ENCODE measurements at places on chromosomes 1 and 21.

DNA sequence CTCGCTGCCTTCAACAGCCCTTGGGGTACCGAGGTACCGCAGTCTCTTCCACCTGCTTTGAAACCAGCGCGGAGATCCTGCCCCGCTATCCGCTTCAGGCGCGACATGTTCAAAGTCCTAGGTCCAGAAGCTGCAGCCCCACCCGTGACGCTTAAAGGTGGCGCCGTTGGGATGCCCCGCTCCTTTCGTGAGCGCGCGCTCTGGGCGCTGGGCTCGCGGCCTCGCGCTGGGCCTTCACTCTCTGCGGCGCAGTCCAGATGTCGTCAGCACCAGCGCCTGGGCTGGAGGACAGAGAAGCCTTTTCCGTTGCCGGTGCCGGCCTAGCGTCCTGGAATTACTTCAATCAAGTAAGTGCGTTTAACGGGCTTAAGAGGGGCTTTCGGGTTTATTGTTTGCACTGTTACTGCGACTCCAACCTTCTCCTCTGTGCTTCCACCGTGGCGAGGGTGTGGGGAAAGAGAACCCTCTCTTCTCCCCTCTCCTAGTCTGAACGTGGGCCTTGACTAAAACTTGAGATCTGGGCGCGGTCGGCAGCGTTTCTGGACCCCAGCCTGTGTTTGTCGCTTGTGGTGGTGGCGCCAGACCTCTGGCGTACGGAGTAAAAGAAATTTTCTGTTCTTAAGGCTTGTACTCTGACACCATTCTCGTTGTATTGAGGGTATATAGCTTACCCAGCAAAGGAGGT lies at the start of gene LRRC40:
TSS of gene LRRC40 (minus strand) at position 146 of the 685 bp plus-strand sequence. CDS start at position 107, 39 bp downstream.
- DNase-seq = peak; percentile 92

DNA sequence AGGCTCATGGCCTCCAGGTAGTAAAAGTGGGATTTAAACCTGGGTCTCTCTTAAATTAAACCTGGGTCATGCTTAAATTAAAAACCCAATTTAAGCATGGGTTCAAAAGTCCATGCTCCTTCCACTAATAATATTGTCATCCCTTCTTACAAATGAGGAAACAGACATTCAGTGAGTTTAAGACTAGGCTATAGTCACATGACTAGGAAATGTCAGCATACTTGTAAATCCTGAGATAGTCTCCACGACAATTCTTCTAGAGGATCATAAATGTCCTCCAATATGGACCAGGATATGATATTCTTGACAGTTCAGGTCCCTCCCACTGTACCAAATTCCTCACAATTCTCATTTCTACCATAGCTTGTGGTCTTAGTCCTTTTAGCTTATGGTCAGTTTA lies 10.5 kb upstream of the IGFN1 start:
- no peak for DNase-seq

GRCh38 chr21:28789523-28789922 lies 203.2 kb downstream of the LTN1 start:
- no peak for DNase-seq

GRCh38 chr1:228166170-228166936 lies 749 bp downstream of the IBA57 start:
- peak; percentile 43 for DNase-seq

DNA sequence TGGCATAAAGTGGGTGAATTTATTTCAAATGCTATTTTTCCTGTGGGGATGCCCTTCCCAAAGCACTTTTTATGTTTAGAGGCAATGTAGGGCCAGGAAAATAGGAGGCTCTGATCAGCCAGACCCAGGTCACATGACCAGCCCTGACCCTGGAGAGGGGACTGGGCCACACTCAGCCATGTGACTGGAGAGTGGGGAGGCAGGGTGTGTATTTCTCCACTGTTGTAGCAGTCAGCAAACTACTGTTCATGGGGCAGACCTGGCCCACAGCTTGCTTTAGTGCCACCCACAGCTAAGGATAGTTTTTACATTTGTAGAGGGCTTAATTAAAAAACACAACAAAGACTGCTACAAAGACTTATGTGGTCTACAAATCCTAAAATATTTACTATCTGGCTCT lies 153.8 kb downstream of the ACTL8 start:
- DNase-seq = no peak

GRCh38 chr1:26743426-26744059 lies 44.2 kb upstream of the PIGV start:
- DNase-seq = no peak

DNA sequence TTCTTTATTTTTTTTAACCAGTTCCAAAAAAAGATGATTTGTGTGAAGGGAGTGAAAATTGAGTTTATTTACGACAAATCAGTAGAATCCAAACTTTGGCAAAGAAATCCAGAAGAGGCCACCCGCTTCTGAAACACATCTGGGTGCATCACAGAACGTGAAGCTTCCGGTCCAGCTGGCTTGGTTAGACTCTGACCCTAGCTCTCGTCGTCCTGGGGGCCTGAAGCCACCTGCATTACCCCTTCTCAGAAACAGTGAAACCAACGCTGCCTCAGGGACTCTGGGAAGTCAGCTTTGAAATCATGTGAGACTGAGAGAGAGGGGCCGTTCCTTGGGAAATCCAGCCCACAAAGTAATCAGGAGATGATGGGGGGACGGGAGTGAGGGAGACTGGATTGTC lies 21.8 kb downstream of the AJAP1 start:
- no peak for DNase-seq

GRCh38 chr1:11570821-11571380 lies 83.3 kb downstream of the FBXO2 start:
- no peak for DNase-seq

- peak; percentile 18 for DNase-seq
Observed at GRCh38 chr1:241423541-241424479, 66.8 kb upstream of the RGS7 start.

DNA sequence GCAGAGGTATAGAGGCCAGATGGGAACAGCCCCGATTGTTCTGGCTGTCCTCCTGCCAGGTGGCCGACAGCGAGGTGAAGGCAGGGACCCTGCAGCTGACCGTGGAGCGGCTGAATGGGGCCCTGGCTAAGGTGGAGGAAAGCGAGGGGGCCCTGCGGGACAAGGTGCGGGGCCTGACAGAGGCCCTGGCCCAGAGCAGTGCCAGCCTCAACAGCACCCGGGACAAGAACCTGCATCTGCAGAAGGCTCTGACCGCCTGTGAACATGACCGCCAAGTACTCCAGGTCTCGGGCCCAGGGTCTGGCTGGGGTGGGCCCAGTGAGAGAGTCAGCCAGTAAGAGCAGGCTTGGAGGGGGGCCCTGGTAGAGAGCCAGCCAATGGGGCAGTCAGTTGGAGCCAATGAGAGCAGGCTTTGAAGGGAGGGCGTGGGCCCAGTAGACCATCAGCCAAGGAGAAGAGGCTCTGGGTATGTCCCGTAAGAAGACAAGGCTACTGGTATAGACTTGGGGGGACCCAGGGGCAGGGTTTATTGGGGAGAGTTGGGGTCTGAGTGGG lies 11.3 kb downstream of the MFAP2 start:
- no peak for DNase-seq

DNA sequence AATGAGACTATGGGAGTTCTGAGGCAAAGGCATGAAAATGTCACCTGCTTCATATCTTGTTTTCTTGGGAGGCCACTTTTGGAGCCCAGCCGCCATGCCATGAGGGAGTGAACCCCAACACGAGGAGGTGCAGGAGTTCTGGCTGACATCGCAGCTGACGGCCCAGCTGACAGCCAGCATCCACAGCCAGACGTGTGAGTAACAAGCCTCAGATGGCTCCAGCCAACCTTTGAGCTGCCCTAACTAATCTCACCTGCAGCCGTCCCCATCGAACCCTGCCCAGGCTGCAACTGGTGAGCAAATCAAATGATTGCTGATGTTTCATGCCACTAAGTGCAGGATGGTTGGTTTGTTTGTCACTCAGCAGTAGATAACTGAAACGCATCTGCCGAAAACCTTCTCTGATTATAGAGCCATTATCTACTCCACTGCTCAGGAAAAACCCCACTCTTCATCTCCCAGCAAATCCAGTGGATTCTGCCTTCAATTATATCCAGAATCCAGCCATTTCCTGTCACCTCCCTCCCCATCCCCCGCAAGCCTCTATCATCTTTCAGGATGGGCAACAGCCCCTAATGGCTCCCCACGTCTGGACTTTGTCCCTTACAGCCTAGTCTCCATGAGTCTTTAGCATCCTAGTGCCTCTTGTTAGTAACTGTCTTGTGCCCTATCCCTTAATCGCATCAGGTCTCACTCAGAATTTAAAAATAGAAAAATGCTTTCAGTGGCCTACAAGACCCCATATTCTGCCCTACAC lies 18.5 kb upstream of the RAB4A start:
- DNase-seq = no peak

DNA sequence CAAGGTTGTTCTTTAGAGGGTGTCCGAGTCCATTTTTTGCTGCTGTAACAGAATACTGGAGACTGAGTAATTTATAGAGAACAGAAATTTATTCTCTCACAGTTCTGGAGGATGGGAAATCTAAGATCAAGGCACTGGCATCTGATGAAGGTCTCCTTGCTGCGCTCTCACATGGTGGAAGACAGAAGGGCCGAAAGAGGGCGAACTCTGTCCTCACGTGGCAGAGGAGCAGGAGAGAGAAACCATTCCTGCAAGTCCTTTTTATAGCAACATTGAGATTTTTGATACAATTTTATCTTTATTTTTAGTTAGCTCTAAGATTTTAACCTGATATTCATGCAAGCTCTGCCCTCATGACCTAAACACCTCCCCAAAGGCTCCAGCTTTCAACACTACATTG lies 48.3 kb downstream of the ATG4C start:
- DNase-seq = no peak

DNA sequence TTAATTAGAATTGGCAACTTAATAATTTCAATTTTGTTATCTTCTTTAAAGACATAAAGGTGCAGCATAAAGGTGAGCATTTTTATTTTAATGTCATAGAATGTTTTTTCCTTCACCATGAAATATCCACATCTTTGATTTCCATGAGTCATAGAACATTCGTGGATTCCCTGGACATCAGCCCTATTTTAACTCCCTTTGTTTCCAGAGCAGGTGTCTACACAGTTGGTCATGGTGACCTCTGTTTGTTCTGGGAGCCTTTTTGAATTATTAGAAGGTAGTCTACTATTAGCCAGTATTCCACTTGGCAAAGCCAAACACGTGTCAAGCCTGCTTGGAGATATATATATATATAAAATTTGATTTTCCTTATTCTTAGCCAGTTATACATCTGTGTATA lies 572.9 kb downstream of the LTN1 start:
- DNase-seq = no peak

- peak; percentile 57 for DNase-seq
Observed at GRCh38 chr1:58249737-58250586, 296.6 kb downstream of the OMA1 start.
